Right cardiac atrium (tissue), 5 donors: ENCODE measurements at places on chromosomes 2 and 18. TPM values are rescaled to one million over a fixed set of nuclear protein-coding genes. Genes with fewer than 3 reads are reported as not detected.

Gene SPEG
- total RNA-seq, result 176 TPM

Gene CRIM1
- total RNA-seq, result 34.0 TPM

Gene HOXD13
- total RNA-seq, result not detected

Gene TRIM43
- total RNA-seq, result not detected

Gene NLRC4
- total RNA-seq, result 1.9 TPM

Gene L3MBTL4
- total RNA-seq, result 27.3 TPM

Gene SERPINE2
- 15.4 TPM for total RNA-seq

Gene OTOF
- not detected for total RNA-seq

Gene PSTPIP2
- total RNA-seq, result 2.0 TPM

Gene FANCL
- total RNA-seq, result 16.8 TPM

Gene CFC1
- 0.44 TPM for total RNA-seq

Gene DAPL1
- not detected for total RNA-seq

Gene ABCB11
- 0.20 TPM for total RNA-seq

Gene BOK
- total RNA-seq, result 2.8 TPM

Gene RAX
- total RNA-seq, result not detected

Gene PARD6G
- total RNA-seq, result 4.7 TPM
